Activated naive CD8-positive, alpha-beta T cell treated with anti-CD3 and anti-CD28 coated beads, Interleukin-2, amount 10 ng/mL, durations not matched to agents 7 days and 5 days (primary cell): ENCODE measurements at places on chromosomes 3 and 15. TPM values are rescaled to one million over a fixed set of nuclear protein-coding genes. Genes with fewer than 3 reads are reported as not detected.

The FBXW12 gene
- total RNA-seq: not detected

The LTF gene
- not detected for total RNA-seq

DNA sequence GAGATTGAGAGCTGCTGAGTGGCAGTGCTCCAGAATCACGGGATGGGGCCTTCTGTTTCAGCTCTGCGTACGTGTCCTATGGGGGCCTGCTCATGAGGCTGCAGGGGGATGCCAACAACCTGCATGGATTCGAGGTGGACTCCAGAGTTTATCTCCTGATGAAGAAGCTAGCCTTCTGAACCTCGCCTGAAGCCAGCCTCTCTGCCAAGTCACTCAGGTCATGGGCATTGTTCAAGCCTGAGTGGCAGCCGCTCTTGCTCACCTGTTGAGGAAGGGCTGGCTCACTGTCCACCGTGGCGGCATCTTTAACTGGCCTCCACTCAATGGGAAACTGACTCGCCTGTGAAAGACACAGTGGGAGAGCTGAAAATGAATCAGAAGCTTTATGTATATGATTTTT is 6.6 kb downstream of the POLR2H start:
- DNase-seq: no peak
- H3K27me3 ChIP-seq: peaks cover 2% of the 10 kb centered on the region
- no peak overlapping the region for H3K27ac ChIP-seq
- H3K4me1 ChIP-seq: peaks cover 26% of the 10 kb centered on the region

DNA sequence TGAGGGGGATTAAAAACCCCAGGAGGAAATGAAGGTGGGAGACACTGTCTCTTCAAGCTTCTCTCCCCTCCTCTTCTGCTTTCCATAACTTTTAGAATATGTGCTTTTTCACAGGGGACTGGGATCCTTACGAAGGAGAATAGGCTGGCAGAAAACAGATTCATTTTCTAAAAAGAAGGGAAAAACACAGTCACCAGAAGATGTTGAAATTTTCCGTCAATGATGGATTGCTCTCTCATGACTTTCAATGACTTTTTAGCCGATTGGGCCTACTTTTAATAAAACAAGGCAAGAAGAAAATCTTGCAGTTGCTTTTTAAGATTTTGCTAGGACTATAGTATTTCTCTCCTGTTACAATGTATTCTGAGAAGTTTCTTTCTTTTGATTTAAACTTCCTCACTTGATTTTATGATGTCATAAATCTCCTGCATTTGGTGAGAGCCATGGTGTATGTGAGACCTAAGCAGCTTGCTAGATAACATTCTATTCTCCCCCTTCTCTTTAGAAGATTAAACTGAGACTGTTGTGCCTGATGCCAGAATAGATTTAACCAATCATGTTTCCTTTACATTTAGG is 241.2 kb downstream of the FEZF2 start:
- no peak for DNase-seq
- no peak overlapping the region for H3K4me3 ChIP-seq
- peaks cover 6% of the 10 kb centered on the region for H3K27me3 ChIP-seq
- no peaks in the 10 kb centered on the region for H3K4me1 ChIP-seq
- H3K27ac ChIP-seq: no peak overlapping the region

DNA sequence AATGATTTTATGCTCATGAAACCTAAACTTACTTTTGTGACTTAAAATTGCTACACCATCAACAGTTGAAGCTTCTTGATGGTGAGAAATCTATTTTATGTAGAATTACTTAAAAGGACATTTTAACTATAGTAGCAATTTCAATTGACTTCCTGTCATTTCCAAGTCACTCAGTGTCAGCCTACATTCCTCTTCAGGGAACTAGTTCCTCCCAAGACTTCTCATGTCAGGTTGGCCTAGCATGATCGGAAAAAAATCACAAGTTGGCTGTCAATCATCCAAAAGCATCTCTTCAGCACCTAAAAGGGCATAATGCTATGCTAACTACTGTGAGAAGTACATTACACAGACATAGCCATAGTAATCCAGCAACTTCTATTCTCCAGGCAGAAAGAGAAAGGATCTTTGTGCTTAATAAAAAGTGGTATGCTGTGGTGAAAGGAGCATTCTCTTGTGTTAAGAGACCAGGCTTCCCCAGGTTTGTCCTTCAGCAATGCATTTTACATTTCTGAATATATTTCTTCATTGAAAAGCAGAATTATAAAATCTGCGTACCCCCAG is 893.7 kb downstream of the AGBL1 start:
- DNase-seq: no peak
- H3K27me3 ChIP-seq: peaks cover 2% of the 10 kb centered on the region
- no peaks in the 10 kb centered on the region for H3K4me1 ChIP-seq

DNA sequence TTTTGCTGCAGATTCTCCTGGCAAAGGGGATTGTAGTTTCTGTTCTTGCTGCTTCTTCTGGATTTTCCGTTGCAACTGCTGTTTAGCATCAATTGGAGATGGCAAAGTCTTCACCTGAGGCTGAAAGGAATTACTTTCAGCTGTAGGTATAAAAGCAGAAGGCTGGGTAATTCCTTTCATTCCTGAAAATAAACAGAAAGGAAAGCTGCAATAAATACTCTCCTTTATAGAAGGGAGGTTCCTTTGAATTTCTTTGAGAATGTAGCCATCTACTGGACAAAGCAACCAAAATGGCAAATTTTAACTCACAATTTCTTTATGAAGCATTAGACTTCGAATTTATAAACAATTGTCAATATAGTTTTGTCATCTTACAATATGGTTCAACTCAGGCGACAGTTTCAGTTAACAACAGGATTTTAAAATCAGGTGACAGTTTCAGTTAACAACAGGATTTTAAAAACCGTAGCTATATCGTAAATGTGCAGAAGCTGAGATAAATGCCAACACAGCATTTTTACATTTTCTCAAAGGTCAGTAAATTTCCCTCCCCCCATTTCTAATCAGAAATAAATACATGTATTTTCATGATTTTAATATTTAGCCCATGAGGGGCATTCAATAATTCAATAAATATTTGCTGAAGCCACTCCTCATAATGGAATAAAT is 104.9 kb upstream of the NEDD4 start:
- no peak overlapping the region for H3K4me3 ChIP-seq
- H3K36me3 ChIP-seq: peaks cover 45% of the 10 kb centered on the region
- no peak overlapping the region for H3K27ac ChIP-seq
